ENCODE measurements at places on chromosomes 2 and 18.

GRCh38 chr2:193518041-193518817 is 1323.5 kb upstream of the TMEFF2 start:
- no peak for DNase-seq

GRCh38 chr18:58784601-58785137 is 80.0 kb upstream of the ZNF532 start:
- DNase-seq: no peak

DNA sequence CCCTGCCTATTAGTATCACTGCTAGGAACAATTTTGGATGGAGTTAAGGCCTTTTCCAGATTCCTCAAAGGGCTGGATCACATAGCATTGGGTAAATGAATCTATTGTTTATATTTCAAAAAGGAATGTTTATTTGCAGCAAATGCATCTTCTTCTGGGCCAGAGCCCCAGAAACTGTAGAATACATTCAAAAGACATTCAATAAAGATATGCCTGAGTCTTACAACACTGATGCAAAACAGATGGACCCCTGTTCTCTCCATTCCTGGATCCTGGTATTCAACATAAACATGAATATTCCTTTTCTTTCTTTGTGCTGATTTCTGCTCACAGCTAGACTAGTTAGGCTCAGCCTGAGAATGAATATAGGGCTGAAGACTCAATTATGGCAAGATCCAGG is 227.2 kb upstream of the KLHL29 start:
- no peak for DNase-seq

GRCh38 chr2:55518841-55519165 is 715 bp upstream of the CFAP36 start:
- DNase-seq: peak; percentile 20

GRCh38 chr18:49682173-49682802 is 120.4 kb downstream of the LIPG start:
- DNase-seq: no peak

GRCh38 chr2:72920318-72921087 is 3.2 kb downstream of the EMX1 start:
- no peak for DNase-seq

DNA sequence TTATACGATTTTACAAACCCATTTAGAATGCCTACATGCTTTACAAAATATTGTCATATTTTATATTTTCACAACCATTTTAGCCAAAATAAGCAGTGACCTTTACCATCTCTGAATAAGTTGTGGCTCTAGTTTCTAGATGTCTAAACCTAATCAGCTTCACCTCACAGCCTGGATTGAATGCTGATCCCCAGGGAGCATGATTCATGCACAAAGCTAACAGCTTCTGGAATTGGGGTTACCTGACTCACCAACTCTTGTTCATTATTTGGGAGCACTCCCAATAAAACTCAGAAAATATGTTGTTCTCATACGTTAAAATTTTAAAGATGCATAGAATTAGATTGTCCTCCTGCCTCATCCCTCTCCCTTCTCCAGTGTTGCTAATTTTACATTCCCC is 611.7 kb upstream of the NETO1 start:
- no peak for DNase-seq

GRCh38 chr2:151097128-151097527 is 164.5 kb downstream of the RBM43 start:
- DNase-seq: no peak

- no peak for DNase-seq
These were observed 432.2 kb upstream of the KLHL29 start for GRCh38 chr2:22952656-22953225.

GRCh38 chr2:101729521-101730190 is 32.1 kb downstream of the MAP4K4 start:
- DNase-seq: no peak

DNA sequence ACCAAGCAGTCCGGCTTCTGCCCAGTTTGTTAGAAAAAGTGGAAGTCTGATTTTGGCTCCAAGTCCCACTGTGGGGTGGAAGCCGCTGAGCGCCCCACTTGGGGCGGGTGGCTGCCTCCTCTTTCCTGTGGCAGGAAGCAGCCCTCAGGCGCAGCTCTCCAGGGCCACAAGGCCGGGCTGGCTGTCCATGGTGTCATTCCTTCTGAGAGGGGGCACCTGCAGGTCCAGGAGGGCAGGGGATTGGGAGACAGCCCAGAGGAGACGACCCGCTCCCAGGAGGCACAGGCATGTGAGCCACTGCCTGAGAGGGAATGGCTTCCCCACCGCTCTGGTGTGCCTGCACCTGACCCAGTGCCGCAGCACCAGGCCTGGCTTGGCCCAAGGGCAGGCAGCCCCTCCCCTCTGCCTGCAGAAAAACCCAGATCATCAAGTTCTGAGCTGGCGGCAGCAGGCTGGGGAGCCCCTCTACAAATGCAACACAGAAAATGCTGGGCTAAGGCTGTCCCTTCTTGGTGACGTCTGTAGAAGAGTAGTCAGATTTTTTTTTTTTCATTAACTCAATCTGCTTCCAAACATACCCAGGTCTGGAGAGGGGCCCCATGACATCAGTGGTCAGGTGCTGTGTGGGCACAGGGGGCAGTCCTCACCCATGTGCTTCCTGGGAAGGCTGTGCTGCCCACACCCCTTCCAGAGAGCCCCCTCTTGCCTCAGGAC is 38.4 kb downstream of the HS6ST1 start:
- DNase-seq: no peak

DNA sequence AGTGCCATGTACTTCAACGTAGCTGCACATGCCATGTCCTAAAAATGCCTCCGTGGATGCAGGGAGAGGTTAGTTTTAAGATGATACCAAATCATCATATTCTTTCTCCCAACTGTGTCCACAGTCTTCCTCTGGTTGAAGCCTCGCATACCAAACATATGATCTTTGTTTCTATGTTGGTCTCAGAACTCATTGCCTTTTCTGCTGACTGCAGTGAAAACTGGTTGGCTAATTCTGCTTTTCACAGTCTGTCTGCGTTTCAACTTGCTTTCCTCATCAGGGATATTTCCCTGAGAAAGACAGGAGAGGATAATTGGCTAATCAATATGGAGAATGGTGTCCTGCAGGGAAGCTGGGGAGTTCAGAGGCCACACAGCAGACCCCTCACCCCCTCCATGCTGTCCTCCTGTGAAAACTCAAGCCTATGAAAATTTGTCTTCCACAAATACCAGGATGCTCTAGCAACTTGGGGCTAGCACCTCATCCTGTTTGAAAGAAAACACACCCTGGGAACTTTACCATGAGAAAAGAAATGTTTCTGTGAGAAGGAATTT is 192.2 kb upstream of the PXDN start:
- DNase-seq: no peak

GRCh38 chr18:26655525-26656430 is 107.4 kb upstream of the KCTD1 start:
- DNase-seq: peak; percentile 36
